ENCODE measurements at places on chromosomes 3 and 15.

GRCh38 chr3:155233213-155233612 lies 60.3 kb downstream of the STRIT1 start:
- DNase-seq, result no peak

- no peak for DNase-seq
Measured at GRCh38 chr3:111720681-111721380, 125.7 kb upstream of the ZBED2 start.

GRCh38 chr15:42085721-42086120 lies 8.6 kb downstream of the PLA2G4D start:
- no peak for DNase-seq

GRCh38 chr3:158107605-158108444 lies 1.6 kb upstream of the SHOX2 start:
- no peak for DNase-seq

DNA sequence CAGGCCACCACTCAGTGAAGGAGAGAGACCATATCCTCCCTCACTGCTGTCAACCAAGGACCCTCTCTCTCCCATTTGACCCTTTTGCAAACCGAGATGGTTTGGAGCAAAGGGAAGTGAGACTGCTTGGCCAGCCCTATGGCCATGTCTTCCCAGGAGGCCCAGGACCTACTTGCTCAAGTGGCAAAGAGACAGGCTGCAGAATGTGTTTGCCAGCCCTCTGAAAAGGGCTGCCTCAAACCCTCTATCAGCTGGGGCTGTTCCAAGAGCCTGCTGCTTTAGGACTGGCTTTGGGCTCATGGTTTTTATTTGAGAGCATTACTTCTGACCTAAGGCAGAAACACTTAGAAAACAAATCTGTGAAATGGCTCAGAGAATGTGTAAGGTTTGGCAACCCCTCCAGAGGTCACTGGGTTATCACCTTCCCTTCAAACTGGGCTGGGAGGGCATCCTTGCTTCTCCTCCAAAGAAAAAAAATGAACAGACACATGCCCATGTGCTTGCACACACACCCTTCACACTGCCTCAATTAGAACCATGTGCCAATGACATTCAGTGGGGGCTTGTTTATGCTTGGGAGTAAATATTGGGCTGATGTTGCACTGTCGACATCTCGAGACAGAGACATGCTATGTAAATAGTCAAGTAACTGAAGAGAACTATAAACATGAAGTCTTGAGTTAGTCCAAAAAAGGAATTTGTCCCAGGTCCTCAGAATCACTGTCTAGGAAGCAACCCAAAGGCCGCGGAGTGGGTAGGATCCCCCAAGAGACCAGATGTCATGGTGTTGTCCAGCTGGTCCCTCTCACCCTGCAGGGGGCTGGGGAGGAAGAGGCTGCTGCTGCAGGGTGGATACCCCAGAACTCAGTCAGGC lies 49.8 kb upstream of the CTDSPL start:
- no peak for DNase-seq

All from activated CD4-positive, alpha-beta T cell treated with anti-CD3 and anti-CD28 coated beads for 1 hour (primary cell).